Epithelial cell of proximal tubule (primary cell): ENCODE measurements at places on chromosomes 5 and 9. TPM values are rescaled to one million over a fixed set of nuclear protein-coding genes. Genes with fewer than 3 reads are reported as not detected.

- no peak for DNase-seq
These were observed 617.0 kb upstream of the CDH18 start for GRCh38 chr5:20604992-20605391.

GRCh38 chr5:156920042-156920860, 42.8 kb downstream of the TIMD4 start:
- peak; percentile 98 for DNase-seq

DNA sequence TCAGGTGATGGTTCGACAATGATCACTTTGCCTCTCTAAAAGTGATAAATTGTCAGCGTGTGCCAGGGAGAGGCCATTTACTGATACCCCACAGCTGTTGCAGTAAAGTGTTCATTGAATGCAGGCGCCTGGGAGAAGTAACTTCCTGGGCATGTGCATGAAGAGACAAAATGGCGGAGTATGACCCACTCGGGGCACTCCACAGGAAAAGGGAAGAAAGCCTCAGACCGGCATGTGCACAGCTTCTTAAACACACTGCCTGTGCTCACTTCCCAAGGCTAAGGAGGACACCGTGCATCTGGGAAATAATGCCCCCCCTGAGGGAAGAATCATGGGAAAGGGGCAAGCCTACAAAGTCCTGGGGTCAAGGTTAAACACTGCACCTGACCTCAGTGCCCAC, 329.5 kb downstream of the ICE1 start:
- no peak for DNase-seq

IL3 gene
- not detected in 2 replicates for total RNA-seq

DNA sequence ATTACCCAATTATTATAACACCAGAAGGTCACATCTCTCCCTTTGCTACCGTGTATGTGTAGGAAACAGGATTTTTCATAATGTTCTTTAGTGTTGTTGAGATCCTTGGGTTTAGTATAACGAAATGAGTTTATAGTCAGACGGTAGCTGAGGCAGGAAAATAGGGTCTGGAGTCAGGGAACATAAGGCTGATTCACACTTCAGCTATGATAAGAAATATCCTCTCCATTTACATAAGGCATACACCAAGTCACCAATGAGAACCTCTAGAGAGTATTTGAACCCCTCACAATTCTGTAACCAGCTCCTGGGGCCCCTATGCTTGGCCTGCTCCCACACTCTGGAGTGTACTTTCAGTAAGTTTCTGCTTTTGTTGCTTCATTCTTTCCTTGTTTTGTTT, 58.9 kb upstream of the ANKH start:
- no peak for DNase-seq

MARVELD2 gene
- 12.6 and 13.1 TPM in 2 replicates for total RNA-seq

DNA sequence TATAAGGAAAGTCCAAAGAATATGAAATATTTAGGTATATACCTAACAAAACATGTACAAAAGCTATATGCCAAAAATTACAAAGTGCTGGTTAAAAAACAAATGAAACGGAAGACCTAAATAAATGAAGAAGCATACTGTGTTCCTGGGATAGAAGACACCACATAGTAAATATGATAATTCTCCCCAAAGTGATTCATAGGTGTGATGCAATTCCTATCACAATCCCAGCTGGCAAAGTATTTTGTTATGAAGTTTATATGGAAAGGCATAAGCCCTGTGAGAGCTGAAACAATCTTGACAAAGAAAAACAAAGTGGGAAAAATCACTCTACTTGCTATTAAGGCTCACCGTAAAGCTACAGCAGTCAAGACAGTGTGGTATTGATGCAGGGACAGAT, 2.6 kb upstream of the SMIM23 start:
- no peak for DNase-seq

- DNase-seq = no peak
These were observed 172.4 kb downstream of the DENND1A start for GRCh38 chr9:123757547-123757946.

LSM11 gene
- total RNA-seq = 3.0 and 4.1 TPM in 2 replicates

GRCh38 chr9:85723215-85723614, 18.5 kb downstream of the AGTPBP1 start:
- DNase-seq = no peak

PDE6A gene
- total RNA-seq = not detected in 2 replicates

DNA sequence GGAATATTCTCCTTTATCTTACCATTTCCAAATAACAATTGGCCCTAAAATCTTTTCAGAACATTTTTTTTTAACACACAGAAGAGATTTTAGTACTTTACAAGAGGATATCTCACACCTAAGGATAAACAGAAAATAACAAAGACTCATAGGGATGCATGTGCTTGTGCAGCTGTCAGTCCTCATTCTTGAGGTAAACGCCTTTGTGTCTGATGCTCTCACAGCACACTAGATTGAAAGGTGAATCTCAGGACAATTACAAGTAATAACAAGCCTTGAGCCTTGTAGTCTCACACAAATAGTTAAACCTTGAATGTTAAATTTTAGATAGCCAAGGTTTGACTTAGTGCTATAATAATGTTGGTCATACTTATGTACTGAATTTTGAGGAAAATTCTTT, 439.2 kb downstream of the PTPRD start:
- DNase-seq = no peak
